ENCODE measurements at places on chromosomes 4 and X.

DNA sequence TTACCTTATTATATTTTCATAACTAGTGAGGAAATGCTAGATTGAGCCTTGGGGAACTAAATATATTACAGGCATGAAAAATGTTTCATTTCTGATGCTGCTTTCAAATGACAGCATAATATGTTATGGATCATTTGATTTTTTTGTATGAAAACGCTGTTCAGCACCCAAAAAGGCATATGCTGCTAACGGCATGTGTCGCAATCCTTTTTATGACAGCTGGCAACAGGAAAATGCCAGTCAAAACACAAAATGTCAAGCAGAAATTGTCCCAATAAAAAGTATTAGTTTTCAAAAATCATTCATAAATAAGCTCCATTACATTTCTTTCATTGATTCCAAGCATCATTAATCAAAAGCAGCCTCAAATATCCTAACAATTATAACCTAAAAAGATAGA, 1244.5 kb downstream of the PCDH7 start:
- no peak for DNase-seq

- DNase-seq: no peak
Measured at GRCh38 chrX:41407816-41408215, 39.3 kb upstream of the NYX start.

- no peak for DNase-seq
Measured at GRCh38 chrX:143633461-143634308, 2.2 kb downstream of the SLITRK4 start.

- DNase-seq: no peak
Measured at GRCh38 chr4:131046821-131047220, 1950.9 kb downstream of the C4orf33 start.

All from fibroblast of the conjunctiva (primary cell).